CD4-positive, alpha-beta T cell (primary cell): ENCODE measurements at places on chromosomes 11 and 22. TPM values are rescaled to one million over a fixed set of nuclear protein-coding genes. Genes with fewer than 3 reads are reported as not detected.

- no peak for DNase-seq
Measured at GRCh38 chr11:60925868-60926267, 1.6 kb downstream of the TMEM132A start.

DNA sequence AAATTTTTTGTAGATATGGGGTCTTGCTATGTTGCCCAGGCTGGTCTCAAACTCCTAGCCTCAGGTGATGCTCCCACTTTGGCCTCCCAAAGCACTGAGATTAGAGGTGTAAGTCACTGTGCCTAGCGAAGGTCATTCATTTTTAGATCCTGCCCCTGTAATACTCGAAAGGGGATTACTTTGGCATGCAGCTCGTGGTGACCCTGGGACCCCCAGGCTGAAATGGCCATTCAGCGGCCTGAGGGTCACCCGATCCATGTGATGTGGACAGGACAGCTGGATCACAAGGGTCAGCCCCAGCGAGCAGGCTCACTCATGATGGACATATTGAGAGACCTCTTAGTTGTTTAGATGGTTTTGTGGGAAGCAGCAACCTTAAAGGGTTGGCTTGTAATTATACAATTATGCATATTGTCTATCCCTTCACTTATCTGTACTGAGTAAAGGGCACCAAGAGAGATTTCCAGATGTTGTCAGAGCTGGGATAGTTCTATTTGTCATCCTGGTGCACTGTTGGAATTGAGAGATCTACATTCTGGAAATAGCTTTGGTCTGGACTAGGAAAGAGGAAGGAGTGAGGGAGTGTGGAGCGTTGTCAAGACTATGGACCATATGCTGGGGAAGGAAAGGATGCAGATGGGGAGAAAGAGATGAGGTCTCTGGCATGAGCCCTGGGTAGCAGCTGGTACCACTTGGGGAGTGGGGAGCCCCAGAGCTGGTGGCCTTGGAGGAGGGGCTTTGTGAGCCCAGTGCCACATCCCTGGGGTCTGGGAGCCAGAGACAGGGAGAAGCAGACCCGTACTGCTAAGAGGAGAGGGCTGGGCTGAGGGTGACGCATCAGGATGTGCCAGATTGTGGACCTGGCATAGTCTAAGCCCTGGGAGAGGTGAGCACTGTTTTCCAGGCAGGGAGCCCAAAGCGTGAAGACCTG lies 15.5 kb downstream of the RHBDD3 start:
- no peak for DNase-seq

DNA sequence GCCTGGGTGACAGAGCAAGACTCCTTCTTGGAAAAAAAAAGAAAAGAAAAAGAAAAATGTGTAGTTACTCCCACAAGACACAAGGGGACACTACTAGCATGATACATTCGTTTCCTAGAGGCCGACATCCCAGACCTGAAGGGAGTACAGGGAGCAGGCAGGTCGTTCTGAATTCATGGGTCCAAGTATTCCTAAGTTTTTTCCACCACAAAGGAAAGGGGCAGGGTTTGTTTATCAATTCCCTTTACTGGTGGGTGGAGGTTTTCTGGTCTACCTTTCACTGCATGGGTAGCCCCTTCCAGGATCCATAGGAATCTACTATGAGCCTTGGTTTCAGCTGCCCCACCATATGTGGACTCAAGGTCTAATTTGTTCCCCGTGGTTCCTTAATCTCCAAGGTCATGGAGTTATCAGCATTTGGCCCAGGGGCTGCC lies 11.8 kb downstream of the TIGD3 start:
- no peak for DNase-seq

DNA sequence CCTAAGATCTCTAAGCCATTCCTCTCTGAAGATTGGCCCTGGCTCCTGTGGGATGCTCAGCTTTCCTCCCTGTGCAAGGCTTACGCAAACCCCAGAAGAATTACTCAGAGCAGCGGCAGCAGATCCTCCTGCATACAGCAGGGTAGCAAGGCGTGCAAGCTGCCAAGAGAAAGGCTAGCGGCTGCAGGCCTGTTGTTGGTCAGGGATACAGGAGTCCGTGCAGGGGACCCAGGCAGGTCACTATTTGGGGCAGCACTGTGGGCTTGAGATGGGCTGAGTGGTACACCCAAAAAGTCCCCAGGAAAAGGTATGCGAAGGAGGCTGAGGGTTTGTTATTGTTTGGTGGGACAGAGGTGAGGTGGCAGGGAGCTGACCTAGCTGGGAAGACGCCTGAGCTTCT lies 1.5 kb downstream of the GLB1L2 start:
- no peak for DNase-seq

- no peak for DNase-seq
Measured at GRCh38 chr11:18804199-18804999, 12.8 kb upstream of the PTPN5 start.

DNA sequence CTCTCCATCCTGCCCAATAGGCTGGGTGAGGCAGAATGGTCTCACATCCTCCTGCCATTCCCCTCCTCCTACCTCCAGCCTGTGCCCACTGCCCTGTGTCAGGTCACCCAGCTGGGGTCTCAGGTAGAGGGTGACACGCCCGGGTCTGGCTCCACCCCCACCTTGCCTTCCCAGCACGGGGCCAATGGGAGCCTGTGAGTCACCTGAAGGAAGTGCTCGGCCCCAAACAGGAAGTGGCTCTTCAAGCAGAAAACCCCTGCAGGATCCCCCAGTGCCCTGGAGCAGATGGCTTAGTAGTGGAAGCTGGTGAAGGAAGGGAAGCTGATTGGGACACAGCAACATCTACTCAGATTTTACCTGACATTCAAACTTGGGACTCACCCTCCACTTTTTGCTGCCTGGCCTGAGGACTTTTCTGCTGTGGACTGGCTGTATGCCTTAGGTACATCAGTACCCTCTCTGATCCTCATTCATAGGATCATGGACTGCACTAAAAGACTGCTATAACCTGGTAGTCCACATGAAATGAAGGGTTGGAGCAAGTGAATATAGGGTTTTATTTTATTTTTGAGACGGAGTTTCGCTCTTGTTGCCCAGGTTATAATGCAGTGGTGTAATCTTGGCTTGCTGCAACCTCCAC lies 33.4 kb downstream of the GDPD5 start:
- DNase-seq, result peak; percentile 49

DNA sequence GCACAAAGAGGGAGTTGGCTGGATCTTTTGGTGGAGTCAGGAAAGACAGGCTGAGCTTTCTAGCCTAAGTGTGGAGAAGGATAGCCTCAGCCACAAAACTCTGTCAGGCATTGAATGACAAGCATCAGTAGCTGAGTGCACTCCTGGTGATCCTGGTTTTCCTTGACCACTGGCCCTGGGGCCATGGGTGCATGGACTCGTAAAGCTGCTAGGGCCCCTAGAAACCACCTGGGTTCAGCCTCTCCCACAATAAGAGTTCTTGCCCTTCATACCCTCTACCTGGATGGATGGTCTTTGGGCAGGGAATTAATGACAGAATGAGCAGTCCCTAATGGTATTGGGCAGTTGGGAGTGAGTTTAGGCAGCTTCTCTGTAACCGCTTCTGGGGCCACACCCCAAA lies 22.9 kb downstream of the TUB start:
- no peak for DNase-seq

DNA sequence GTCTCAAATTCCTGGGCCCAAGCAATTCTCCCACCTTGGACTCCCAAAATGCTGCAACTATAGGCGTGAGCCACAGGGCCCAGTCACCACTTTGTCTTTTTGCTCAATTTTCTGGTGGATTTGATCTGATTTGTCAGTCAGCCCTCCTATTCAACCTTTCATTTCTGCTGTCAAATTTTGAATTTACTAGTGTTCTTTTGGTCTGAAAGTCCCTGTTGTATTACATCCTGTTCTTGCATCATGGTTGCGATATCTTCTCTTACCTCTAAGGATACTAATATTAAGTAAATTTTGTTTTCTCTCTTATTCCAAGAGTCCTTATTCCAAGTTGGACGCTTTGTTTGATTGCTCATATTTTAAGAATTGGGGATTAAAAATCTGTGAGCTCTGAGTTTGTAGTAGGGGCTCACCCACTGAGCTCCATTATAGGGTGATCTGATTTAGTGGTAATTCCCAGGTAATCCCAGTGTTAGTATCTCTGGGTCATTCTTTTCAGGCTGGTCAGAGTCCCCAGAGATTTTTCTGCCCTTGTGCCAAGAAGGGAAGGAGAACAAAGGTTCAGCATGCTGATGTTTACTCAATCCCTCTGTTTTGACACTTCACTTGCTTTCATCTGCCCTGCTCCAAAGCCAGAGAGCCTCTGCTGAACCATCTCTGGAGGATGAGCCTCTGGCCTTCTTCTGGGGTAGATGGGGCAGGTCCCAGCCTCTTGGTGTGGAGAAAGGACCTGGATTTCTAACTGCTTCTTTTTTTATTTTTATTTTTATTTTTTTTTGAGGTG lies 10.0 kb downstream of the UPB1 start:
- DNase-seq, result no peak

- DNase-seq, result no peak
Measured at GRCh38 chr11:43899094-43899493, 18.5 kb downstream of the ALKBH3 start.

GRCh38 chr11:11363674-11364073 lies 10.6 kb upstream of the CSNK2A3 start:
- DNase-seq, result no peak

DNA sequence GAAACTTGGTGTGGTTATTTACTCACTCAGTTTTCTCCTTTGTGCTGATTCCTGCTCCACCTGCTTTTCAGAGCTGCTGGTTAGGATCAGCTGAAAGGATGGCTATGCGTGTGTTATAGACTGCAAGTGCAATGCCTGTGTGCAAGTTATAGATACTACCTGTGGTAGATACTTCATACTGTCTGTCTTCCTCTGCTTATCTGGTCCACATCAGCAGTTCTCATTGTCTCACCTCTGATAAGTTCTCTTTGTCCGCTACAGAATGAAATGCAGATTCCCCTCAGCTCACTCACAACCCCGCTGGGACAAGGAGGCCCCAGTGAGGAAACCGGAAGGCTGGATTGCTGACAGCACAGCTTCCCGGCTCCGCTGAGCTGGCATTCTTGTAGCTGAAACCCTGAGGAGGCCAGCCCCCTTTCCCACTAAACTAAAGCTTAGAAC lies 37.5 kb upstream of the LYVE1 start:
- DNase-seq, result no peak

DNA sequence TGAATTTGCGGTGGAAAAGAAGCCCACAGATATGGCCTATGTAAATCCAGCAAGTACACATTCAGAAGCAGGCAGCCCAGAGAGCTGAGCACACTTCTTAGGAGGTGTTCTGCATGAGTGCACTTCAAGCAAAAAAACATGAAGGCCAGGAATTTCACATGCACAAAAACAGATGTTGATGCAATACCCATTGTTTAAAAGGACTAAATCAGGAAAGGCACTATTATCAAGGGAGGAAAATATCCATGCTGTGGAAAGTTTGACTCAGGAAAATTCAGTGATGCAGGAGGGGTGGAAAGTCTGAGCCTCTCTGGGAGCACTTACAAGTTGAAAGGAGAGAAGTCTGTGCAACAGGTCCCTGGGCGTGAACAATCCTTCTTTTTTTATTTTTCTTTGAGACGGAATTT lies 15.8 kb upstream of the CARS1 start:
- DNase-seq, result no peak

- DNase-seq, result no peak
Measured at GRCh38 chr11:130798280-130798679, 118.0 kb downstream of the SNX19 start.

DNA sequence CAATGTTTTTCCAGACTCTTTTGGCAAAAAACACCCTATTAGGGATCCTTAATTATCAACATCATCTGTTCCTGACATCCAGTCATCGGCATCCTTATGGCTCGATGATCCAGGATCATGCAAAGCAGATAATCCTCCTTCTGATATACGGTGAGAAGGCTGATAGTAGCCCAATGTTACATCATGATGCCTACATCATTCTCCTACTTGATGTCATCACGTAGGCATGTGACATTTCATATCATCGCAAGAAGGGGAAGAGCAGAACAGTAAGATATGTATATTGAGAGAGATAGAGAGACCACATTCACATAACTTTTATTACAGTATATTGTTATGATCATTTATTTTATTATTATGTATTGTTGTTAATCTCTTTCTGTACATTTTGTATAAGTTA lies 168.6 kb downstream of the ADAMTS15 start:
- no peak for DNase-seq

DNA sequence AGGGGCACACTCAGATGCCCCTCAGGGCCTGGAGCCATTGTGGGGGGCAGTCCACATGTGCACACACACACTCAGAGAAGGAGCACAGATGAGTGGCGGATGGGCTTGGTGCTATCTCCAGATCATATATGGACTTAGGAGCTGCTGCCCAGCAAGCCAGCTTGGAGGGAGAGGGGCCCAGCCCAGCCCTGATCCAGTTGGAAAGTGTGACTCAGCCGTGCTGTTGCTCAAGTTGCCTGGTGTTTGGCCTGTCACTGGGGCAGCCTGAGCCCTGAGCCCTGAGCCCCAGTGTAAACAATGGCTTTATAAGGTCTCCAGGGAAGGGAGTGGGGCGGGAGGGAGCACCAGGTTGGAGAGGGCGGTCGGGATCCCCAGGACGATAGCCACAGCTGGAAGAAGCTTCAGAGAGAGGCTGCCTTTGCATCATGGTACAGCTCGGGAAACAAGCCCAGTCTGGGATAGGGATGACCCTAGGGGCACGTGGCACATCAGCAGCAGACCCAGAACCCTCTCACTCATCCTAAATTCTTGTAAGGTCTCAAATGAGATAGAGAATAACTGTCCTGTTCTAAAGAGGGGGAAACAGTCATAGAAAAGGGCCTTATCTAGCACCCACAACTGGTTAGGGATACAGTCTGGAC lies 4.8 kb downstream of the SELENOM start:
- no peak for DNase-seq

GRCh38 chr22:39091126-39092081 lies 5.6 kb upstream of the APOBEC3H start:
- DNase-seq, result no peak

- DNase-seq, result no peak
Measured at GRCh38 chr11:96194581-96195374, 148.2 kb downstream of the MAML2 start.

- no peak for DNase-seq
Measured at GRCh38 chr11:18700375-18700774, 1.8 kb downstream of the TMEM86A start.

SCGB1C1 gene
- not detected for total RNA-seq

MIOX gene
- not detected for total RNA-seq

SLC25A18 gene
- not detected for total RNA-seq

ZBTB16 gene
- total RNA-seq, result 19.1 TPM

ZP1 gene
- not detected for total RNA-seq

TMA7B gene
- 6.5 TPM for total RNA-seq

CTSD gene
- total RNA-seq, result 63.3 TPM

TMPRSS6 gene
- total RNA-seq, result 0.39 TPM
